ENCODE measurements at places on chromosomes 2 and 18.

- DNase-seq: no peak
Observed at GRCh38 chr2:144451443-144451842, 68.5 kb downstream of the ZEB2 start.

DNA sequence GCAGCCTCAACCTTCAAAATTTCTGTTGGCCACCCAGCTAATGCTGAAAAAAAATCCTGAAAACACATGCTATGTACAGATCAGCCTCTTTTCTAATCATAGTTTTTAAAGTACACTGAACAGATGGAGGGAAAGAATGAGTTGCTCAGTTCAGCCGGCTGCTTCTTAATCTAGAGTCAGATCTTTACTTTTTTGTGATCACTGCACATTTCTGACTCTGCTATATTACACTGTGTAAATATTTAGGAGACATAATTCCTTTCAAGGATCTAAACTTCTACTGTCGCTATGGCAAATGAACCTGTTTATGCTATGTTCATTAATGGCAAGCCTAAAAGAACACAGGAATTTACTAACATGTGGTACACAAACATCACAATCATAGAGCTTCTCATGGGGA, 114.2 kb downstream of the SRBD1 start:
- DNase-seq: no peak

DNA sequence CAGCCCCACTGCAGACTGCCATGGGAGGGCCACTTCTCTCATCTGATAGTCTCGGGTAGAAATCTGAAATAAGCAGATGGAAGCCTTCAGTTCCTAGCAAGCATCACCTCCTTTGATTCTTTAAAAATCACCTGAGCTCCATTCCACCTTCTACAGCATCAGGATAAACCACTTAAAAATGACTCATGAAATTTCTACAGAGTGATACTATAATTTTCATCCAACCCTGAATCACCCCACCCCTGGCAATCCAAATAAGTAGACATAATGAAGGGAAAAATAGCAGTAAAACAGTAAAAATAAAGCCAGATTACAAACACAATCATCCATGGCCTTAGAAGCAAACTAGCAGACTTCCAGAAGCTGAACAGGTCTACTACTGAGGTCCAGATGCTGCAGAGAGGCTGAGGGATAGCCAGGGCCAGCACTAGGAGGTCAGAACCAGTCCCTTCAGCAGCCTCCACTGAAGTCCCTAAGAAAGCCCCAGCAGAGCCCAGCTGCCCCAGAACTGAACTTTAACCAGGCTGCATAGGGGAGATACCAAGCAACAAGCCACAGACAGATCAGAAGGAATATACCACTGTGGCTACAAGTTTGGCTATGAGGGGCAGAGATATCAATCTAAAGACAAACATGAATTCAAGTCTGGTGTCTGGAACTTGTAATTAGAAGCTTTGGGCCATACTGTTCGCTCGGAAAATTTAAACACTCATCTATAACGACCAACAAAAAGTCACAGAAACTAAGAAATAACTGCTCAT, 54.7 kb upstream of the RNU4ATAC start:
- DNase-seq: no peak

DNA sequence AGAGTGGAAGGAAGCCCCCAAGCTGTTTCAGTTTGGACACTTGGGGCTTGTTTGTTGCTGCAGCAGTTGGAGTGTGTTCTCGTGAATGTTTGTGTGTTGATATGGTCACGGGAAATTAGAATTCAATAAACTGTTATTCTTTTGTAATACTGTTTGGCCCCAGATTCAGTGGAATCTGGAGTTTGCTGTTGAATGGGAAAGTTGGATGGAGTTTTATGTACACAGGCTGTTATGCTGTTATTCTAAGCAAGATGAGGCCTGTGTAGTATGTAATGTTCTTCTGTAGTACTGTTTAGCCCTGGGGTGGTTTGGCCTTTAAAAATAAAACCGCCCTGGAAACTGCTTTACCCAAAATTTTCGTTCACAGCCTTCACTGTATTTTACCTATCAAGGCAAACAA, 810.4 kb upstream of the HS6ST1 start:
- no peak for DNase-seq

DNA sequence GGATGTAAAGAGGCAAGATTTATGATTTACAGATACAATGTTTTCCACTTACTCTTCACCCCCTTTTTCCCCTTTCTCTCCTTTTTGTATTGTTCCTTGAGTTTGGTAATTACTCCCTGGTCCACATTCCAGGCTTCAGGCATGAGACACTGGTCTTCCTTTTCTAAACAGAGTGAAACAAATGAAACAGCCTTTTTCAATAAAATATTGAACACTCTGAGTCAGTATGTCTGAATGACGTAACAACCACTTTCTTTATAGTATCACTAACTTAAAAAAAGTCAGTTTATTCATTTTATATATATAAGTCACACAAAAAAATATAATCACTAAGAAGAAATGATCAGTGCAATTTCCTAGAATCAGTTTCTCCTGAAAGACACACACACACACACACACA, 79.7 kb downstream of the STRN start:
- peak; percentile 13 for DNase-seq

- no peak for DNase-seq
Observed at GRCh38 chr2:175662335-175662734, 339.7 kb downstream of the LNPK start.

DNA sequence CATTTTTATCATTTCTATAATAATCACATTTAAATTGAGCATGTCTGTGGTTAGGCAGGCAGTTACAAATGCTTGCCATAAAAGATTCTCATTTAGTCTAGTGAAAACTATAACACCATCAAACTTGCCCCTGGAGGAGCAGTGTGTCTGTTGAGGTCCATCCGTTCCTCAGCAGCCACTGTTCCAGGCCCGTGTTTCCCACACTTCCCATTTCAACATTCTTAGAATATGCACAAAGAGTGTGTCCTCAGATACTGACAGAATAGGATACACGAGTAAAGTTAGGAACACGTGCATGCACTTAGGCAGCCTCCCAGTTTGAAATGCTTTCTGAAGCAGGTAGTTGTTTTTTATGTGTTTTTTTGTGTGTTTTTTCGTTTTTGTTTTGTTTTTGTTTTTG, 39.9 kb downstream of the NCK2 start:
- DNase-seq: no peak

- DNase-seq: peak; percentile 5
Observed at GRCh38 chr2:177430411-177430810, 37.8 kb downstream of the AGPS start.

- DNase-seq: no peak
Observed at GRCh38 chr2:11923935-11924334, 177.5 kb downstream of the LPIN1 start.
